HTR-8/SVneo (cell line): ENCODE measurements at places on chromosomes 5 and 9.

GRCh38 chr9:16407617-16408016 lies 462.9 kb downstream of the BNC2 start:
- DNase-seq = no peak

DNA sequence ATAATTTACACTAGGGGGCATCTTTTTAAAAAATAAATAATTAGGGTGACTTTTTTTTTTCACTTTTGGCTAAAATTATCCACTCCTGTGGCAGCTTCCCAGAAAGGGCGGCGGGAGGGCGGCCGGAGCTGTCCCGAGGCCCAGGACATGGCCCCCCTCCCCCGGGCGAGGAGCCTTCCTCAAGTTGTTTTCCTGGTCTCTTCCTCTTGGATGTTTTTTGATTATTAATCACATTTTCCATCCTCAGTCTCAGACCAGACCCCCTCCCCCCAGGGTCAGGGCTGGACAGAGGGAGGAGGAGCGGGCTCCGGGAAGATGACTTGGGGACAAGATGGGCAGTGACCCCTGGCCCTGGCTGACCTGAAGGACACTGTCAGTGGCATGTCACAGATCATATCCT lies 4.7 kb upstream of the CNTFR start:
- no peak for DNase-seq

GRCh38 chr5:151483176-151483575 lies 35.8 kb downstream of the SLC36A1 start:
- no peak for DNase-seq

DNA sequence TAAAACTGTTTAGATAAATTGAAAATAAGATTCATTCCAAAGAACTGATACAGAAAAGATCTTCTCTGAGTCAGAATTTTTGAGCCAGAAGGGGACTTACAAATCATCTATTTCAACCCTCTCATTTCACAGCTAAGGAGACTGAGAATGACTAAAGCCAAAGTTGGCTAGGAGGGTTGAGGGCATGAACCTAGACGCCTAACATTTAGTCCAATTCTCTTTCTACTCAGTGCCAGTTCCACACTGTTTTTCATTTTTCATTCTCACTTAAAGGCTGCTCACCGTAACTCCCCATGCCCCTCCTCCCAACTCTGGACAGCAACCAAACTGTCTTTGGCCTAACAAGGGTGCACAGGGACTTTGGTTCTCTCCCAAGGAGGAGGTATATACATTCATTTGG lies 364.0 kb downstream of the NDUFS4 start:
- no peak for DNase-seq

GRCh38 chr5:165775111-165775510 lies 2269.7 kb downstream of the MAT2B start:
- no peak for DNase-seq

DNA sequence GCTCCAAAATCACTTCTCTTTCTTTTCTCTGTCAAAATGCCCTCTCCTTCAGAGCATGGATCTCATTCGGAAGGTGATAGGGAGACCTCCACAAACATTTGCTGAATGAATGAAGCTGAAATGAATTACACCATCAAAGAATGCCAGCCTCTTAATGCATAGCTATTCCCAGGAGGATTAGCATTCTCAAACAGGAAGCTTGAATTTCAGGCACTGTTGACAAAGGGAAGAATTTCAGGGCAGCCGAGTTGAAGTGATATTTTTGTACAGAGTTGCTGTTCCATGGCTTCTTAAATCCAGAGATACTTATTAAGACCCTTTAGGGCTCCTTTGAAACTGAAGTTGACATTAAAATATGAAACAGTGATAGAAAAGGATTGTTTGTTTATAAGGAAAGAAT lies 18.8 kb downstream of the HBEGF start:
- DNase-seq = no peak

DNA sequence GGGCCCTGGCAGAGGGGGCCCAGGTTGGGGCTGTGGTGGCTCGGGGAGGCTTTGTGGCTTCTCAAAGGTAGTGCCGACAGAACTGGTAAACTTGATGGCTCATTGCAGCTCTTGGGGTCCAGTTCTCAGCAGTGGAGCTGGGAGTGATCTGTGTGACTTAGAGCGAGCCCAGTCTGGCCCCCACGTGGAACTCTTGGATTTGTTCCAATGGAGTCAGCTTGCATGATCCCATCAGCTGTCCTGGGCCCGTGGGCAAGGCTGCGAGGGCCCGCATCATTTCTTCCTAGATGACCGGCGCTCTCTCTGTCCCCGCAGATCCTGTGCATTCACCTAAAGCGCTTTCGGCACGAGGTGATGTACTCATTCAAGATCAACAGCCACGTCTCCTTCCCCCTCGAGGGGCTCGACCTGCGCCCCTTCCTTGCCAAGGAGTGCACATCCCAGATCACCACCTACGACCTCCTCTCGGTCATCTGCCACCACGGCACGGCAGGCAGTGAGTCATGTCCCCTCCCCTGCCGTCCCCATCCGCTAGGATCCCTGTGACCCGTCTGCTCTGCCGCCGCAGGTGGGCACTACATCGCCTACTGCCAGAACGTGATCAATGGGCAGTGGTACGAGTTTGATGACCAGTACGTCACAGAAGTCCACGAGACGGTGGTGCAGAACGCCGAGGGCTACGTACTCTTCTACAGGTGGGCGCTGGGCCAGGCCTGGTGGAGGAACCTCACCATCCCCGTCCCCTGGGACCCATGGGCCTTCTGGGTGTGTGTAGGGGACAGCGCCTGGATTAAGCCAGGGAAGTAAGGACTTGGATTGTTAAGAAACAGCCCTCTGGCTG lies 39.2 kb downstream of the USP20 start:
- DNase-seq = no peak

GRCh38 chr5:1950708-1951103 lies 68.0 kb upstream of the IRX4 start:
- no peak for DNase-seq

- no peak for DNase-seq
Measured at GRCh38 chr5:82147860-82148573, 130.1 kb downstream of the RPS23 start.

DNA sequence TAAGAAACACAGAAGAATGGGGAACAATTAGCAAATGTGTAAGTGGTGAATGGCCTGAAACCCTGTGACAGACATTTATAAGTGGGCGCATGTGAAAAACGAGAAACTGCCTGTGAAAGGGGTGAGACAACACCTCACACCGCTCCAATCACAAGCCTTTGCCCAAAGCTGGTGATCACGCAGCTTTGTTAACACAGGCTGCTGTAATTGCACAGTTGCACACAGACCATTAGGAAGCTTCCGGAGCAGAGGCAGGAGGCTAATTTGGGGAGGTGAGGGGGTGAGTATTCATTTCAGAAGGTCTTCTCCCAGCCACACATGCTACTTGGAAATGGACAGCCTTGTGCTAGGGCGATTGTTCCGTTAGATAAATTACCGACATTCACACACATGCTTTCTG lies 294.0 kb downstream of the MED10 start:
- no peak for DNase-seq

DNA sequence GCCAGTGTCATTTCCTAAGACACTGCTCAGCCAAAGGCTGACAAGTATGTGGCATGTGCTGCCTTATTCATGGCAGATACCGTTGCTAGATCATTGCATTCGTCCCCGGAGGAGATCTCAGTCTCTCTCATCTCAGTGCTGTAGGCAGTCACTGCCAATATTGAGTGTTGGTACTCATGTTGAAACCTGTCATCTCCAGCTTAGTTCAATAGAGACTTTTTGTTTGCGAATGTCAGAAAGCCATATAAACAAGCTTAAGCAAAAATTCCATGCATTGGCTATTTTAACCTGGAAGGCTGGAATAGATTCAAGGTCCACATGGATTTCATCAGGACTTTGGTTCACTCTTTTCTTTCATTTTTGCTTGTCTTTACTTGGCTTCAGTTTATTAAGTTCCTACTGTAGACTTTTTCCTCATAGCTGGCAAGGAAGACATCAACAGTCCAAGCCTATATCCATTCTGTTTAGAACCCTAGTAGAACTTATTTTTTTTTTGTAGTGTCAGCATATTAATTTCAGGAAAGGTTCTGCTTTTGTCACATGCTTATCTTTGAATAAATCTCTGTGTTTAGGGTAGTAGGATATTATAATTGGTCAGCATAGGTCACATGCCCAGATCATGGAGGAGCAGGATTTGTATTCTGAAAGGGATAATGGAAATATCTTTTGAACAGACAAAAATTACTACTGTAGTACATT lies 66.8 kb downstream of the FCHO2 start:
- no peak for DNase-seq

DNA sequence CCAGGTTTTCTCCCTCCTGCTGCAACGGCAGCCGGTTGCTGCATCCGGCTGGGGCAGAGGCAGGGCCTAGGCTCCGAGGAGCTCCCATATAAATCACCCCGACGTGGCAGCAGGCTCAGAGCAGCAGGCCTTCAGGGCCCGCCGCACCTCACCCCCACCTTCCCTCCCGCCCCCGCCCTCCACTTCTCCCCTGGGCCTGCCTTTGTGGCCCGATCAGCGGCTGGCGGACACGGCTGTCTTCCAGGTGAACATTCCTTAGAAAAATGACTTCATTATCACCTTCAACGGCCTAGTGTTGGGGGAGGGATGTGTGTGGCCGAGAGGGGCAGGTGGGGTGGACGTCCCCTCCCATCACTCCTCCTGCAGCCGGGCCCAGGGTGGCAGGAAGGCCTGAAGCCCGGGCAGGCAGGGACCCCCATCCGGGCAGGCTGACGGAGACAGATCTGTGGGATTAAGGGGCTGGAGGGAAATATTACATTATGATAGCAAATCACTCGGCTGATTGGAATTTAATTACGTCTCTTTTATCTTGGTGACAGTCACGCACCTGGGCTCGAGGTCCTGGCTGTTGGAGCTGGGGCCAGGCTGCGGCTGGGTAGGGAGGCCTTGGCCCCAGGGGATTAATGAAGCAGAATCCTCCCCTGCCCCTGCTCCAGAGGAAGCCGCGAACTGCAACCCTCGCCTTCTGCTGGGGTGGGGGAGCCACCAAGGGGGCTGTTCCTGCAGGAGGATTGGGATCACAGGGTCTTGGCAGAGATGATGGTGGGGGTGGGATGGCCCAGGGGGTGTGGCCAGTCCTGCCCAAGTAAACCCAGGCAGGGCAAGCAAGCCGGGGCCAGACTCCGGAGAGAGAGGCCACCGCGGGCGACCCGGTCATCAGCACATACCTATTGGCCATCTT lies 38.4 kb upstream of the RXRA start:
- DNase-seq = no peak

DNA sequence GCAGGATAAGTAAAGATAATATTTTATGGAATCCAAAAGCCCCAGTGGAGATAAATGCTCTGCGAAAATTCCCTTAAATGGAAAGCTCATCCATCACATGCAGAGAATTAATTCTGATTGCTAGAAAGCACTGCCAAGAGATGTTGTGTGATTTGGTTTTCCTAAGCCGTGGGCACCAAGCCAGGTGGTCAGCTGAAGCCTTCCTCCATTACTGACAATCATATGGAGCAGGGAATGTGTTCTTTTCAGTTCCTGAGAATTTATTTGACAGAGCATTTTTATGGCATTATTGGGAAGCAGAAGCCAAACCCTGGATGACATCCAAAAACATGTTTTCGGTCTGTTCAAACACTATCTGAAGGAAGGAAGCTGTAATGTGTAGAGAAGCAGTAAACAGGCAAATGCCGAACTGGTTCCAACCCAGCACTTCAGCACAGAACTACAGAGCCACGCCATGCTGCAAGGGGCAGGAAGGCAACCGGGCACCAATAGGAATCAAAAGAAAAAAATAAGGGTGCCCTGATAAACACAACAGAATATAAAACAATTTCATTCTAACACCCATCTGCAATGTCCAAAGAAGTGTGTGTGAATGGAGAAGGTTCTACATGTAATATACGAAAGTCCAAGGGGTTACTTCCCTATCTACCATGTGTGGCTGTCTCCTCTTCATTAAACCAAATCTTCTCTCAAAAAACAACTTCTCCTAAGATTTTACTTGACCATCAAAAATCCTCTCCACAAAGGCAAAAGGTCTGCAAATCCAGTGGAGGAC lies 12.3 kb downstream of the ARSB start:
- no peak for DNase-seq

- no peak for DNase-seq
Measured at GRCh38 chr5:171543148-171543815, 123.8 kb downstream of the FGF18 start.

DNA sequence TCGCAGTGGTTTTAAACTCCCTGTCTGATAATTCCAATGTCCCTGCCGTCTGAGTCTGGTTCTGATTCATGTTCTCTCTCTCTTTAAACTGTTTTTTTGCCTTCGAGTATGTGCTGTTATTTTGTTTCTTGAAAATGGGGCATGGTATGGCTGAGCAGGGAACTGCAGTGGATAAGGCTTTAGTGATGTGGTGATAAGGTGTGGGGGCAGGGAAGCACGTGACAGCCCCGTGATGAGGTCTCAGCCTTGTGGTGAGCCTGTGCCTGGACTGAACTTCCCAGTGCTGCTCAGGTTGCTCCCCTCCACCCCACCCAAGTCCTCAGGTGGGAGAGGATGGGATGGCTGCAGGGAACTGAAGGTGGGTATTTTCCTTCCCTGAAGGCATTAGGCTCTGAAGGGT lies 5.5 kb upstream of the ZNF354B start:
- DNase-seq = no peak

DNA sequence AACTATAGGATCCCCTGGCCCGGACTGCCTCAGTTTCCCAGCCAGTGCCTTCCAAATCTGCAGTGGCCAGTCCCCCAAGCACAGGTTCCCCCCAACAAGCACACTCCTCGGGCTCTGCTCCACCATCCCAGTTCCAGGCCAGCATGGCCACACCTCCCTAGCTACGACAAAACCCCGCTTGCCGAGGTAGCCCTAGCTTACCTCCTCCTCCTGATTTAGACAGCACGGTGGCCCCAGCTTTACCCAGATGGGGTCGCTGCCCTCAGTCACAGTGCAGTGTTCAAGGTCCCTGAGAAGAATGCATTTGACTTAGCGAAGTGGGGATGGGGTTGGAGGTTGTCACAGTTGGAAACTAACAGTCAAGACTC lies 40.8 kb upstream of the GARNL3 start:
- DNase-seq = no peak

DNA sequence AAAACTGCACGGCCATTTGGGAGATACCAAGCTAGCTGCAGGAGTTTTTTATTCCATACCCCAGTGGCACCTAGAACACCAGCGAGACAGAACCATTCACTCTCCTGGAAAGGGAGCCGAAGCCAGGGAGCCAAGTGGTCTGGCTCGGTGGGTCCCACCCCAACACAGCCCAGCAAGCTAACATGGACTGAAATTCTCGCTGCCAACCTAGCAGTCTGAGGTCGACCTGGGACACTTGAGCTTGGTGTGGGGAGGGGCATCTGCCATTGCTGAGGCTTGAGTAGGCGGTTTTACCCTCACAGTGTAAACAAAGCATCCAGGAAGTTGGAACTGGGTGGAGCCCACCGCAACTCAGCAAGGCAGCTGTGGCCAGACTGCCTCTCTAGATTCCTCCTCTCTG lies 108.9 kb upstream of the CHD1 start:
- DNase-seq = no peak

GRCh38 chr5:157184117-157184670 lies 3.6 kb downstream of the ITK start:
- DNase-seq = no peak

DNA sequence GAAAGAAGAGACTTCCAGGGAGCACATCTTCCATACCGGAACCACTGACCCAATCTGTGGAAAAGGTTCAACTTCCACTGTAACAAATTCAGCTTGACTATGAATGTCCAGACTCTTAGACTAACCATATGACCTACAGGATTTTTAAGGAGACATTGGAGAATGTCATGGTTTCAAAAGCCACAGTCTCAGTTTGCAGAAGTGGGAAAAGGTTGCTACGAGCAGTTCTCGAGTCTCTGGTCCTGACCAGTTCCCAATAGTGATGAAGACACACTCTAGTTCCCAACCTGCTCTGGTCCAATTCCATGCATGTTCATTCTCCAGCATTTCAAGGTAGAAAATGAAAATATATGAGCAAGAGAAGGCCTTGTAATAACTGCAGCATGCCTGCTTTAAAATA lies 158.0 kb downstream of the MAPKAP1 start:
- no peak for DNase-seq
